OCI-LY7 (cell line): ENCODE measurements at places on chromosomes 11 and 22. TPM values are rescaled to one million over a fixed set of nuclear protein-coding genes. Genes with fewer than 3 reads are reported as not detected.

The UBTFL1 gene
- total RNA-seq, result not detected in 2 replicates

The PAMR1 gene
- not detected in 2 replicates for total RNA-seq

The GRIA4 gene
- total RNA-seq, result not detected in 2 replicates

The GLYAT gene
- total RNA-seq, result not detected in 2 replicates

The SCN3B gene
- total RNA-seq, result not detected in 2 replicates

The SYT7 gene
- not detected in 2 replicates for total RNA-seq

The THY1 gene
- not detected in 2 replicates for total RNA-seq

The WNT11 gene
- not detected in 2 replicates for total RNA-seq

The OR51B2 gene
- not detected in 2 replicates for total RNA-seq

The TRIM6 gene
- not detected in 2 replicates for total RNA-seq

The ARRB1 gene
- total RNA-seq, result not detected in 2 replicates

GRCh38 chr22:37409459-37410050, 17.7 kb downstream of the ELFN2 start:
- peak; percentile 58 for DNase-seq

DNA sequence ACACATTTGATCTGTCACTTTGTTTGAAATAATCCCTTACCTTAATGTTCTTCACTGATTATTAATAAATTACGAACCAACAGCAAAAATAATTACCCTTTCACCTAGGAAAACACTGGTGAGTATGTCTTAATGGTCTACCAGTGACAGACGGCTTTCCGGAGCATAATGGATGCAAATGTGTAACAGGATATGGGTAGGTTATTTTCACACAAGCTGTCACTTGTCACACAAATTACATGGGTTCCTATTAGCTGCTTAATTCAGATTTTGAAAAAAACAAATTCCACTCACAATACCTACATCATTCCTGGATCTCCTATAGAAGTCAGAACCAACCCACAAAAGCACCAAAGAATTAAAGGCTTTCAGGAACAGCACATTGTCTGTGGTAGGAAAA, 127.9 kb downstream of the WT1 start:
- DNase-seq, result no peak

DNA sequence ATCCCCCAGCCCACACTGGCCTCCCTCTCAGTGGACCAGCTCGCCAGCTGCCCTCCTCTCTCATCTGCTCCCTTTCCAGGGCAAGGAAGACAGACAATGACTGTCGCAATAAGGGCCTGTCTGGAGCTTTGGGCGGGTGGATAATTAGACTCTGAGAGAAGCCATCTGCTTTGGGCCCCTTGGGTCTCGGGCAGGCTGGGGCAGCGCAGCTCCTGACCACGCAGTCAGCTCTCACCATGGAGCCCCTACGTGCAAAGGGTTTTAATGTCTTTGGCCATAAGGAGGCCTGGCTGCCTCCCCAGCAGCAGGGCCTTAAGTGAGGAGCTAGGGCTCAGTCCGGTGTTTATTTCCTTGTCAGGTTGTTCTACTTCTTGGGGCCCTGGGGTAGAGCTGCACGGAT, 153.9 kb downstream of the CHST1 start:
- no peak for DNase-seq

- no peak for DNase-seq
These were observed 543.7 kb upstream of the RAG2 start for GRCh38 chr11:37141707-37142106.

GRCh38 chr11:3169255-3170043, 4.3 kb upstream of the OSBPL5 start:
- DNase-seq, result no peak

DNA sequence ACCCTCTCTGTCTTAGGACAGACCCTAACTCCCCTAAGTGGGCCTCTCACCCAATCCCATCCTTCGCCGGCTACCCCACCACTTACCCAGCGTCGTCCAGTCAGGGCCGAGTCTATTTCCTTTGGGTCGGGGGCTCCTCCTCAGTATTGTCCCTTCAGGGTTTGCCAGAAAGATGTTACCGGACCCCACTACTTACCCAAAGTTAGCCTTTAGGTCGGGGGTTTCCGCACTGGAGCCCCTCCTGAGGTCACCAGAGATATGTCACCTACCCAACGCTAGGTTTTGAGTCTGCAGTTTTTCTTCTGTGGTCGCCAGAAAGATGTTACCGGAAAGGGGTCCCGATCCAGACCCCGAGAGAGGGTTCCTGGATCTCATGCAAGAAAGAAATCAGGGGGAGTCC, 17.9 kb upstream of the B4GALNT4 start:
- DNase-seq, result no peak

DNA sequence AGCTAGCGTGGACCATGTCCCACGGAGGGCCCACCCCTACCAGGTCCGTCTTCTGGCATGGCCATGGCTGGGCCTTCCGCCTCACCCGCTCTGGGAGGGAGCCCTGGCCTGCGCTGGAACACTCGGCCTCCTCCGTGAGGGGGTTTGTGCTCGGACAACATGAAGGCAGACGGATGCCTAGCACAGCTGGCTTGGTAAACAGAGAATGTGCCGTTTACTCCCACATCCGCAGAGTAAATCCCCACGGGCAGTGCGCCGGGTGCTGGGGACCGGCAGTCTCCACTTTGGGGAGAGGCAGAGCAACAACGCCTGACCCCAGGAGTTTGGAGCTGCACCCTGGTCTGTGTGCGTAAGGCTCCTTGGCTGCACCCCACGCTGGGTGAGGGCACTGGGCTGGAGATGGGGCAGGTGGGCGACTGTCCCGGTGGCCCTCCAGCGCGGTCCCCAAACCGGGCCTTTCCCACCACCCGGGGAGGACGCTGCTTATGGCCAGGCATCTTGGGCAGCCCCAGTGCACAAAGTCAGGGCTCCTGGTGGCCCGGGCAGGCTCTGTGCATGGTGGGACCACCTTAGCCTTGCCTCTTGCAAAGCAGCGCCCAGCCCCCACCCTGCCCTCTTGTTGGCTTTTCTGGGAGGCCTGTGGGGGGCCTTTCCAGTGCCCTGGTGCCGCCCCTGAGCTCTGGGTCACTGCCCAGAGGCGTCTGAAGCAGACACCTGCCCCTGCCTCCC, 30.7 kb upstream of the MUC5AC start:
- no peak for DNase-seq

GRCh38 chr11:72631806-72632731, 42.2 kb downstream of the PDE2A start:
- DNase-seq, result no peak

- no peak for DNase-seq
These were observed 182.3 kb downstream of the BLID start for GRCh38 chr11:121933694-121934093.

- peak; percentile 56 for DNase-seq
These were observed 101.1 kb downstream of the ATXN10 start for GRCh38 chr22:45772743-45773142.

DNA sequence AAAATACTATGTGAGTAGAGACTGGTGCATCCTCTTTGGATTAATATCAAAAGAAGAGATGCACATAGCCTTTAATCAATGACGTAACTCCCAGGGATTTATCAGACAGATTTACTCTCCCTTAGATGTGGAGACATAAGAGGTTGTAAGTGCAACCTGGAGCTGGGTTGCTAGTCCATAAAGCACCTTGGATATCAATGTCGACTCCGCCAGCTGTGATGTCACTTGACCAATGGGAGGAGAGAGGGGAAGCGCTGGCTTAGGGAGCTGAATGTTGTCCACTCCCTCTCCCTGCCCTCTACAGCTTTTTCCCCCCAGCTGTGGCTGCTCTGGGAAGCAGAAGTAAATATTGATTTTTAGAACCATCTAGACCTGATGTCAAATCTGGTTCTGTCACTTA, 28.9 kb upstream of the TMEM86A start:
- no peak for DNase-seq

DNA sequence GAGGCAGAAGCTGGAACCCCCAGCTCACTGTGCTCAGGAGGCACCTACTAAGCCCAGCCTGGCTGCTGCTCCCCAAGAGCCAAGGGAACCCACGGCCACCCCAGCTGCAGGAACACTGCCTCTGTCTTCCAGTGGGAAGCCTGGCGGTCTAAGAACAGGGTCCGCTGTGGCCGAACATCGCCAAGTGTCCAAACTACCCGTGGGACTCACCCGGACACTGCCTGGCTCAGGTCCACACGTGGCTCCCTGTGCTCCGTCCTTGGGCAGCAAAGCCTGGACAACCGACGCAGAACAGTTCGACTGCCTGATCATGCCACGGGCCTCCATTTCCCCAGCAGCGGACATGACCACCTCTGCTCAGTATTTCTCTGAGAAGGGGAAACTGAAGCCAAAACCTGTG, 747.0 kb downstream of the BRD1 start:
- no peak for DNase-seq

DNA sequence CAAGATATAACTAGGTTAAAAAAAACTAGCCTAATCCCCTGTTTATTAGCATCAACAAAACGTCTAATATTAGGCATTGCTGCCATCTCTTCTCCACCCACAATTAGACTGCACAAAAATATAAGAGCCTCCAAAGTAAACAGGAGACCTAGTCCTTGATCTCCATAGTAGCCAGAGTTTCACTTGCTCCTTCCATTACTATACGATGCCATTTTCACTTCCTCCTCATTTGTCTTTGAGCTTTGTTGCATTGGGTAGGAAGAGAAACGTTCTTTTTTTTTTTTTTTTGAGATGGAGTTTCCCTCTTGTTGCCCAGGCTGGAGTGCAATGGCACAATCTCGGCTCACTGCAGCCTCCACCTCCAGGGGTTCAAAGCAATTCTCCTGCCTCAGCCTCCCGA, 42.3 kb upstream of the RDX start:
- peak; percentile 37 for DNase-seq

DNA sequence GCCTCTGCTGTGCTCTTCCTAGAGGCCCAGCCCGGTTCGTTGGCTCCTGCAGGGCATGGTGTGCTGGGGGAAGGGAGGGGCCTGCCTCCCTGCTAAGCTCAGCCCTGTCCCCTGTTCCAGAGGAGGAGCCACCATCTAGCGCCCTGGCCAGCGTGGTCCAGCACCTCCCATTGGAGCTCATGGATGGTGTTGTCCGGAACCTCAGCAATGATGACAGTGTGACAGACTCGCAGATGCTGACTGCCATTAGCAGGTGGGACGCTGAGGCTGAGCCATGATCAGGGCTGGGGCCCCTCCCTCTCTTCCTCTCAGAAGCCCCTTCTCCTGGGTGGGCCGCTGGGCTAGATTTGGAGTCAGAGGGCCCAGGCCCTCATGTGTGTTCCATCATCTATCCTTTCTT, 9.1 kb downstream of the USP35 start:
- no peak for DNase-seq

GRCh38 chr11:10379022-10379421, 74.1 kb downstream of the ADM start:
- no peak for DNase-seq

DNA sequence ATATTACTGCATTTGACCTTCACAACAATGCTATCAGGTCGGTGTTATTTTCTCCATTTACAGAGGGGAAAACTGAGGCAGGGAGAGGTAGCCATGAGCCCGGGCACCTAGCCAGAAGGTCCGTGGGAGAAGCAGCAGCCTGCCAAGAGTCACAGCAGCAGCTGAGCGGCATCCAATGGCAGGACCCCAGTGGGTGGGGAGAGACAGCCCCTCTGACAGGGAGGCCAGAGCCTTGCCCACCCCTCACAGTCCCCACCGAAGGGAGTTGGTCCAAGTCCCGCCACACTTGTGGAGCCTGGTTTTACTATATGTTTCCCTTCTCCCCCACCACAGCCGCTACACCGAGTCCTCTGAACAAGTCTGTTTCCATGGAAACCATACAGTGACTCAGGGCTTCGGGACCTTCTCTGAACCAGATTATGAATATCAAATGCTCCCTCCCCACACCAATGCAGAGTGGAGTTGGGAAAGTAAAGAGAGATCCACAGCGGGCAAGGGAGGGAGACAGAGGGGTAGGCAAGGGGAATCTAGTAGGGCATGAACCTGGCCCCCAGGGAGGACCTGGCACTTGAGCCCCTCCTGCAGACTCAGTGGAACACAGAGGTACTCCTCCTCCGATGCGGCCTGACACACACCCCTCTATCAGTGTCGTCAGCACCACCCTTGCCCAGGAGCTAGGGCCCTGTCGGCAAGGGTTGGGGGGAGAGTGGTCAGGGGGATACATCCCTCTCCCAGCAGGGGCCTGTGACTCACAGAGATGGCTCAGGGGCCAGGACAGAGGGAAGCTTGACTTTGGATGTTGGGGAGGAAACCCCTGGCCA, 2.5 kb downstream of the CHST1 start:
- DNase-seq, result no peak
